ENCODE measurements at places on chromosomes 7 and 10.
A peak's percentile ranks its signal among the peaks of the same experiment; 100 is the strongest.

- no peak for DNase-seq
Measured at GRCh38 chr7:31767686-31768358, 80.8 kb downstream of the PPP1R17 start.

GRCh38 chr10:78505657-78506056, 472.0 kb downstream of the RPS24 start:
- DNase-seq, result no peak

GRCh38 chr7:28984217-28984616, 26.1 kb upstream of the TRIL start:
- DNase-seq, result no peak

- no peak for DNase-seq
Measured at GRCh38 chr7:134071355-134072331, 55.5 kb upstream of the LRGUK start.

- peak; percentile 12 for DNase-seq
Measured at GRCh38 chr10:73872190-73872710, 2.1 kb downstream of the CAMK2G start.

- DNase-seq, result no peak
Measured at GRCh38 chr10:96721207-96721572, 876 bp upstream of the PIK3AP1 start.

DNA sequence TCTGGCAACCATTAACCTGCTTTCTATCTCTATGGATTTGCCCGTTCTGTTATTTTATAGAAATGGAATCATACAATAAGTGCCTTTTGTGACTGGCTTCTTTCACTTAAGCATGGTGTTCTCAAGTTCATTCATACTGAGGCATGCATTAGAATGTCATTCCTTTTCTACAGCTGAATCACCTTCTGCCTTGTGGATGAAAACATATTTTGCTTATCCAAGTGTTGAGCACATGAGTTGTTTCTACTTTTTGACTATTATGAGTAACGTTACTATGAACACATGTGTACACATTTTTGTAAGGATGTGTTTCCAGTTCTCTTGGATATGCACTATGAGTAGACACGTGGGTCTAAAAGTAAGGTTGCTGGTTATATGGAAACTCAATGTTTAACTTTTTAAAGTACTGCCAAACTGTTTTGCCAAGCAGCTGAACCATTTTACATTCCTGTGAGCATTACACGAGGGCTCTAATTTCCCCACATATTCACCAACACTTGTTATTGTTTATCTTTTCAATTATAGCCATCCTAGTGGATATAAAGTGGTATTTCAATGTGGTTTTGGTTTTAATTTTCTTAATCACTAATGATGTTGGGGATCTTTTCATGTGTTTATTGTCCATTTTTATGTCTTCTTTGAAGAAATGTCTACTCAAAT, 241.3 kb downstream of the FANK1 start:
- no peak for DNase-seq

DNA sequence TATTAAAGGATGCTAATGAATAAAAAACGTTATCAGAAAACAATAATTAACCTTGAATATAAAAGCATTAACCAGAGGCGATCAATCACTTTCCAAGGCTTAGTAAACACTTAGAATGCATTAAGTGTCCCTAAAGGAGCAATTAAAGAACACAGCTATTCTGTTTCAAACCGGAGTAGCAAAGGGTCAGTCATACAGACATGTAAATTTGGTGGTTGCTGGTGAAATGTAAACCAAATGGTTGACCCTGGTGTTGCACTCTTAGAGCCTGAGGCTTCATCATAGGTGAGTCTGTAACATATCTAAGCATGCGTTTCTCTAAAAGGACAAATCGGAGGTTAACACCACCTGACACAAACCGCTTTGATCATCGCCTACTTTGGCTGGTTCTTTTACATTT, 1280.1 kb downstream of the TYW1 start:
- DNase-seq, result no peak

GRCh38 chr10:70528314-70528713, 49.7 kb downstream of the PALD1 start:
- DNase-seq, result no peak

DNA sequence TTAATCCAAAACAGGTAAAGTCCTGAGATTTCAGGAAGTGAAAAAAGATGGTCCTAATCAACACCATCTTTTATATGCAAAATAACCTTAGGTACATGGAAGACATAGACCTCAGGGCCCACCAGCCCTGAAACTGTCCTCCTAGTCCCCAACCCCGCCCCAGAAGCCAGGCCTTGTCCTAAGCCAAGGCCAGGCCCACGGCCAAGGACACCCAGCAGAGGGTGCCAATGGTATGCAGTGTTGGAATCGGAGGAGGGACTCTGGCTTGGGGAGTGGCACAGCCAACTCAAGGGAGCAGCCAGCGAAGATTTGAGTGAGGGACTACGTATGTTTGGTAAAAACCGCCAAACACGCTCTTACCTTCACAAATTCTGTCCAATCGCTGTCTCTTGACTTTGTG, 96.7 kb downstream of the ZRANB1 start:
- DNase-seq, result no peak

DNA sequence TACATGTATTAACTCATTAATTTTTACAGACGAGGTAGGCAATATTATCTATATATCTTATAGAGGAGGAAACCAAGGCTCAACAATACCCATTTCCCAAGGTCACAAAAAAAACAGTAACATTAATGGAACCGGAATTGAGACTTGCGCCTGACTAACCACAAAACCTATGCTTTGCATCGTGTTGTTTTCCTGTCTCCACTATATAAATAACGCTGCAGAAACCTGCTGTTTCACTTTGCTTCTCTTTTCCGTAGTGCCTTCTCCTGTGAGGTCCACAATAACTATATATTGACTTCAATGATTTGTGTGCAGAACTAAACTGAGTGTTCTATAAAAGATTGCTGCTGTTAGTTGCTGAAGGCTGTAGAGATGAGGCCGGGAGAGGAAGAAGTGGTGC, 97.7 kb upstream of the RPA3 start:
- DNase-seq, result no peak

DNA sequence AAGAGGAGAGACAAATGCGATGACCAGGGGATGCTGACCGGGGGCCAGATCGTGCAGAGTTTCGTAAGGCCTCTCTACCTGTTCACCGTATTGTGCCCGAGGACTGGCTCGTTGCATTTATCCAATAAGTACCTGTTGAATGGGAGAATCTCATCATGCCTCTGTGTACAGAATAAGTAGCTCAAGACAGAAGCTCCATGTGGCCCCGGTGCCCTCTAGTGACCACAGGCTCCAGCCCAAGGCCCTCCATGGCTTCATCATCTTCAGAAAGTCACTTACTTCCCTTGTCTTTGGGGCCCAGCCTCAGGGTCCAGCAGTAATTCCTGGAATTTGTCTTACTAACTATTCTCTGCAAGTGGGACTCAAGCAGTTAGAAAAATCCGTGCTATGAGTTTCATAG, 151.0 kb downstream of the CHN2 start:
- no peak for DNase-seq

DNA sequence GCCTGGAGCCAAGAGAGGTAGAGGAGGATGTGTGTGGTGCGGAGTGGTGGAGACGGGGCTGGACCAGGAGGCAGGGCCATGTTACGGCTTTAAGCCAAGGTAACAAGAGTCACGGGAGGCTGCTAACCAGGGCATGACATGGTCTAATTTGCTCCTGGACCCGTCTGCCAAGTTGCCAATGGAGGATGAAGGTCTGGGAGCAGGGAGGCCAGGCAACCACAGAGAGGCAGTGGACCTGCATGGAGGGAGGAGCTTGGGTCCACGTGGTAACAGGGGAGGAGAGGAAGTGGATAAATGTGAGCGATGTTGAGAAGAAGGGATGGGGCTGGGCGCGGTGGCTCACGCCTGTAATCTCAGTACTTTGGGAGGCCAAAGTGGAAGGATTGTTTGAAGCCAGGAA, 31.0 kb downstream of the SRRM3 start:
- DNase-seq, result no peak

DNA sequence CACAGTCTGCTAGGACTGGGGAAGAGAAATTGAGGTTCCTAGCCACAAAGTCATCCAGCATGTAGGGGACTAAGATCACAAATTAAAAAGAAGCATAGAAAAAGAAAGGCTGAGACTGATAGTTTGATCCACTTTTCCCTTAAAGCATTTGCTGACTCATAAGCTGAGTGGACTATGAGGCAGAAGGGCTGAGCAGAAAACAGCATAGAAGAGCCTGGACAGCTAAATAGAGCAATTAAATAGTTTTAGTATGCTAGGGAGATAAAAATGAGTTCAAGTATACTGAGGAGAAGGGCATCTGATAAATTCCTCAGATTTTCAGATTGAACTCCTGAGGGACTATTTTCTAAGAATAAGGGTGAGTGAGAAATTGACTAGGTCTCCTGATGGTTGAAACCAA, 155.9 kb upstream of the EGR2 start:
- DNase-seq, result no peak

Data from NCI-H1694 (cell line).